Omental fat pad (tissue), 4 donors: ENCODE measurements at places on chromosomes 5 and 9. TPM values are rescaled to one million over a fixed set of nuclear protein-coding genes. Genes with fewer than 3 reads are reported as not detected.

Gene DIPK1B
- 7.0 TPM for total RNA-seq

Gene THBS4
- 9.7 TPM for total RNA-seq

Gene SLC36A3
- total RNA-seq: not detected

Gene GRM6
- total RNA-seq: not detected

Gene C9orf153
- total RNA-seq: 2.8 TPM

Gene TIMD4
- 6.0 TPM for total RNA-seq

Gene FBXL7
- 18.5 TPM for total RNA-seq

Gene GRIA1
- not detected for total RNA-seq

Gene ACOT12
- not detected for total RNA-seq

Gene TMEM203
- total RNA-seq: 21.6 TPM
